Activated CD8-positive, alpha-beta memory T cell treated with anti-CD3 and anti-CD28 coated beads, Interleukin-2, amount 10 ng/mL, durations not matched to agents 7 days and 5 days (primary cell): ENCODE measurements at places on chromosomes 11 and 22. TPM values are rescaled to one million over a fixed set of nuclear protein-coding genes. Genes with fewer than 3 reads are reported as not detected.

GRCh38 chr11:93225662-93226061, 27.9 kb upstream of the SLC36A4 start:
- H3K27ac ChIP-seq = no peak overlapping the region
- no peaks in the 10 kb centered on the region for H3K4me1 ChIP-seq
- H3K27me3 ChIP-seq = peaks cover 4% of the 10 kb centered on the region
- H3K4me3 ChIP-seq = no peak overlapping the region
- no peaks in the 10 kb centered on the region for H3K36me3 ChIP-seq
- DNase-seq = no peak

GRCh38 chr11:117547195-117547850, 219.7 kb downstream of the CEP164 start:
- peaks cover 4% of the 10 kb centered on the region for H3K27me3 ChIP-seq
- DNase-seq = no peak
- no peaks in the 10 kb centered on the region for H3K4me1 ChIP-seq
- H3K4me3 ChIP-seq = no peak overlapping the region
- H3K27ac ChIP-seq = no peak overlapping the region

- peaks cover 13% of the 10 kb centered on the region for H3K36me3 ChIP-seq
- peak overlapping the region; percentile 87 for H3K4me3 ChIP-seq
- H3K27ac ChIP-seq = peak overlapping the region; percentile 92
- no peaks in the 10 kb centered on the region for H3K27me3 ChIP-seq
Measured at GRCh38 chr11:4607096-4607495, 935 bp downstream of the TRIM68 start.

GRCh38 chr11:77267962-77268361, 33.5 kb downstream of the GDPD4 start:
- no peaks in the 10 kb centered on the region for H3K36me3 ChIP-seq
- H3K27me3 ChIP-seq = peaks cover 47% of the 10 kb centered on the region
- H3K4me3 ChIP-seq = no peak overlapping the region
- no peak overlapping the region for H3K27ac ChIP-seq
- no peak for DNase-seq
- H3K4me1 ChIP-seq = no peaks in the 10 kb centered on the region

GRCh38 chr11:126405906-126406305, 50.4 kb downstream of the ST3GAL4 start:
- H3K4me1 ChIP-seq = peaks cover 4% of the 10 kb centered on the region
- H3K27me3 ChIP-seq = no peaks in the 10 kb centered on the region
- H3K4me3 ChIP-seq = no peak overlapping the region
- no peak overlapping the region for H3K27ac ChIP-seq
- H3K36me3 ChIP-seq = no peaks in the 10 kb centered on the region

DNA sequence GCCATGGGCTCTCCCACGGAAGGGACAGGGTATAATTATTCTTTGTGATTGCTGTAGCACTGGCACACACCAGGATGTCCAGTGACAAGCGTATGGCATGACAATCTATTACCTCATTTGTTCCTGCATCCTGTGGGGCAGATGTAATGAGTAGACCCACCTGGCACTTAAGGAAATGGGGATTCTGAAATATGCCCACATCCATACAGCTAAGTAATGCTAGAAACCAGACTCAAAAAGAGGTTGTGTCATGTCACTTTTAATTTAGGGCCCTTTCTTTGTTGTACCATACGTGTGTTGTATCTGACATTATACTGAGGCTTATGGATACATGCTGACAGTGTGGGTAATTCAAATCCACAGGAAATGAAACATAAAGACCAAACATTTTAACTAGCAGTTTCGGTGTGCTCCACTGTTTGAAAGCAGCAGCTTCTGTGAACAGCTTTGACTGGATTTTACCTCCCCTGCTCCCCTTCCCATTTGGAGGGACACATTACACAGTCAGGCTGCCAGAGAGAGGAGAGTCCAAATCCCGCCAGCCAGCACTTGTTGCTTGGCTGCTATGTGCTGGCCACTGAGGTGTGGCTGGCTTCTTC, 21.2 kb downstream of the GRAMD1B start:
- peak overlapping the region; percentile 92 for H3K27ac ChIP-seq
- H3K27me3 ChIP-seq = no peaks in the 10 kb centered on the region
- peaks cover 92% of the 10 kb centered on the region for H3K4me1 ChIP-seq

GRCh38 chr11:117535850-117536411, 208.3 kb downstream of the CEP164 start:
- no peak overlapping the region for H3K4me3 ChIP-seq
- no peak overlapping the region for H3K27ac ChIP-seq
- no peak for DNase-seq
- H3K4me1 ChIP-seq = no peaks in the 10 kb centered on the region

DNA sequence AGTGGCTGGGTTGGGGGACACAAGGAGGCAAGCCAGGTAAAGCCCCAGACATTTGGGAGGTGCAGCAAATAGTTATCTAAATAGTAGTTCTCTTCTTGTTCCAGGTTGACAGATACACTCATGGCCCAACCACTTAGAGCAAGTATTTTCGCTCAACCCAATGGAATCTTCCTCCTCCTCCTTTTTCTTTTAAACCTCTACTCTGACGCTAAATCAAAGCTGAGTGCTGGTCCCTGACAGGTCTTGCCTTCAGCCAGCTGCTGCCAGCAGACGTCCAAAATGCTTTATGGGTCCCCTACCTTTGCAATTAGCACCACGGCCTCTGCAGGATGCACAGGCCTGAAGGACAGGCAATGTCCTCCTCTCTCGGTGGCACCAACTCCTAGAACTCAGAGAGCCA, 558.5 kb downstream of the MIAT start:
- no peak for DNase-seq
- no peak overlapping the region for H3K27ac ChIP-seq
- no peaks in the 10 kb centered on the region for H3K4me1 ChIP-seq
- H3K36me3 ChIP-seq = no peaks in the 10 kb centered on the region

GRCh38 chr11:13889552-13890249, 72.8 kb upstream of the SPON1 start:
- H3K36me3 ChIP-seq = no peaks in the 10 kb centered on the region
- H3K4me3 ChIP-seq = no peak overlapping the region
- H3K27ac ChIP-seq = no peak overlapping the region
- no peak for DNase-seq
- H3K27me3 ChIP-seq = no peaks in the 10 kb centered on the region

GRCh38 chr11:692824-693414, 2.1 kb downstream of the DEAF1 start:
- H3K27me3 ChIP-seq = no peaks in the 10 kb centered on the region
- peaks cover 5% of the 10 kb centered on the region for H3K36me3 ChIP-seq
- peak overlapping the region; percentile 81 for H3K27ac ChIP-seq
- DNase-seq = peak; percentile 67
- H3K4me1 ChIP-seq = peaks cover 62% of the 10 kb centered on the region

The NOX4 gene
- not detected for total RNA-seq

The SORL1 gene
- 38.6 TPM for total RNA-seq

The STARD10 gene
- total RNA-seq = 18.4 TPM

The OR8B3 gene
- not detected for total RNA-seq

The KRTAP5-7 gene
- not detected for total RNA-seq
